ENCODE measurements at places on chromosomes 5 and 9. TPM values are rescaled to one million over a fixed set of nuclear protein-coding genes. Genes with fewer than 3 reads are reported as not detected.

Gene FOXE1
- not detected for total RNA-seq

Gene IFNE
- total RNA-seq = not detected

Gene KIAA0825
- 1.2 TPM for total RNA-seq

Gene OR13C9
- not detected for total RNA-seq

Gene SHB
- 20.7 TPM for total RNA-seq

Gene PPIC
- not detected for total RNA-seq

Gene OXCT1
- total RNA-seq = 48.4 TPM

Gene MRRF
- 35.0 TPM for total RNA-seq

- H3K4me1 ChIP-seq = no peaks in the 10 kb centered on the region
- no peak overlapping the region for H3K4me3 ChIP-seq
- H3K36me3 ChIP-seq = peaks cover under 1% of the 10 kb centered on the region
- H3K27ac ChIP-seq = no peak overlapping the region
- DNase-seq = no peak
- H3K27me3 ChIP-seq = no peaks in the 10 kb centered on the region
Observed at GRCh38 chr5:6592601-6593000, 40.2 kb downstream of the NSUN2 start.

GRCh38 chr5:1656271-1656975, 132.7 kb upstream of the LPCAT1 start:
- no peak overlapping the region for H3K27ac ChIP-seq
- H3K4me1 ChIP-seq = no peaks in the 10 kb centered on the region
- DNase-seq = no peak

DNA sequence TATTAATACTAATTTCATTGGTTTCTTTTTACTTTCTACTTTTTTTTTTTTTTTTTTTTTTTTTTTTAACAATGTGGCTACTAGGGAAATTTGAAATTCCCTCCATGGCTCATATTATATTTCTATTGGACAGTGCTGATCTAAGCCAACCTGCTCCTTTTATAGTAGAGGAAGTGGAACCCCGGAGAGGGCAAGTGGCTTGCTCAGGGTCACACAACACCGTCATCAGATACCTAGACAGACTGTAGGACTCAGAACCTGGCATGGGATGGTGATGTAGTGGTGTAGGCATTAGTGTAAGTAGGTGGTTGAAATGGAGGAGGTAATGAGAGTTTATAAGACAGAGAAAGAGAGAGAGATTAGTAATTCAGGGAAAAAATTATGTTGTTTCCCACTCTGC, 10.8 kb downstream of the ZNF618 start:
- no peak for DNase-seq
- H3K4me1 ChIP-seq = peaks cover 20% of the 10 kb centered on the region
- H3K36me3 ChIP-seq = peaks cover 16% of the 10 kb centered on the region
- H3K4me3 ChIP-seq = no peak overlapping the region
- H3K27ac ChIP-seq = no peak overlapping the region

DNA sequence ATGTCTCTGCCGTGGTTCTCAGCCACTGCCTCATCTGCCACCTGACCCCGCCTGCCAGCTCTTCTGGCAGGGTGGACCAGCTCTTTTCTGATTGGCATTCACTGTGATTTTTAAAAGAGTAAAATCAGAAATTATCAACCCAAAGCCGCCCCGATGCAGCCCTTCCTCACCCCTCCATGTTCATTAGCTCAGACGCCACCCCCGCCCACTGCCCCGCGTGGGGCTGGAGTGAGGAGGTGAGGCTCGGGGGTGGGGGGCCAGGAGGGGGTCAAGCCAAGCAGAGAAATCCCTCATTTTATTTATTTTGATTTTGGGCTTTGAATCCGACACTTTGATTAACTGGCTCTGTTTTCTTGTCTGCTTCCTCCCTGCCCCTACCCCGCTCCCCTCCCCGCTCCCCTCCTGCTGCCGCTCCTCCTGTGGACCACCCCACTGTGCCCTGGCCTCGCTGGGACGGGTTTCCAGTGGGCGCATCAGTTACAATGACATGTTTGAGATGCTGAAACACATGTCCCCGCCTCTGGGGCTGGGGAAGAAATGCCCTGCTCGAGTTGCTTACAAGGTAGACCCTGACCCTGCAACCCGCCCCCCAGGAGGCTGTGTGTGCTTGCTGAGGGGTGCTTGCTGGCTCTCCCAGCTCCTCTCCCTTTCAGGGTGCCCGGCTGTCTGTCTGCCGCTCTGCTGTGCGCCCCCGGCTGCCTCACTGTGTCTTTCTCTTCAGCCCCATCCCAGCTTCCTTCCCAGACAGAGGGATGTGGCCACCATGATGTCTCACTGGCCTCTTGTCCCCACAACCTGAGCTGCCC, 224.9 kb downstream of the CACNA1B start:
- H3K36me3 ChIP-seq = no peaks in the 10 kb centered on the region
- H3K27ac ChIP-seq = no peak overlapping the region
- no peak for DNase-seq
- H3K4me1 ChIP-seq = no peaks in the 10 kb centered on the region

GRCh38 chr5:96426831-96427230, 6.2 kb downstream of the PCSK1 start:
- no peaks in the 10 kb centered on the region for H3K36me3 ChIP-seq
- H3K27me3 ChIP-seq = no peaks in the 10 kb centered on the region
- H3K4me3 ChIP-seq = no peak overlapping the region
- peaks cover 8% of the 10 kb centered on the region for H3K4me1 ChIP-seq
- DNase-seq = no peak

DNA sequence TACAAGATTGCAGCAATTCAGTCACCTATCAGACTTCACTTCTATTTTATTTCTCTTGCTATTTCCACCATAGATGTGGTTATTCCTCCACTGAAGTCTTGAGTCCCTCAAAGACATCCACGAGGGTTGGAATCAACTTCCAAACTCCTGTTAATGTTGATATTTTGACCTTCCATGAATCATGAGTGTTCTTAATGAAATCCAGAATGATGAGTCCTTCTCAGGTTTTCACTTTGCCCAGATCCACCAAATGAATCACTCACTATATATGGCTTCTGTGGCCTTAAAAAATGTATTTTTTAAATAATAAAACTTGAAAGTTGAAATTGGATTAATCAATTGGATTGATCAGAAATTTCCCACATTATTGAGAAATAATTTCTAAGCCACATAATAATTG, 1821.0 kb downstream of the EFNA5 start:
- no peaks in the 10 kb centered on the region for H3K4me1 ChIP-seq
- H3K4me3 ChIP-seq = no peak overlapping the region
- H3K27ac ChIP-seq = no peak overlapping the region
- H3K27me3 ChIP-seq = no peaks in the 10 kb centered on the region
- H3K36me3 ChIP-seq = no peaks in the 10 kb centered on the region

DNA sequence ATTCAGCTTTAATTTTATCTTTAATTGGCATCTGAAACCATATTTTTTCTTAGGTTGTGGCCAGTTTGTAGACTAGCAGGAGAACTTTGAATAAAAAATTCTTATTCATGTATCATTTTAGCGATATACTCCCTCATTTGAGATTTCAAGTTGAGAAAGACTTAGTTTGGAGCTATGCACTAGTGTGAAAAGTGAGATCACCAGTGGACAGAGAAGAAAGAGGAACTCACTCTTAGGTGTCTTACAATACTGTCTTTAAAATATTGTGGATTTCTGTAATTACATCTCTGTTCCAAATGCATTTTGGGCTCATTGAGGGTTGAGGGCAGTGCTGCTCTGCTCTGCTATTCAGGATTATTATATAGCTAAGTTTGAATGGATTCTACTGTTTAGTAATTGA, 54.7 kb downstream of the NAA35 start:
- no peaks in the 10 kb centered on the region for H3K4me1 ChIP-seq
- no peak overlapping the region for H3K4me3 ChIP-seq
- no peaks in the 10 kb centered on the region for H3K27me3 ChIP-seq
- peaks cover 4% of the 10 kb centered on the region for H3K36me3 ChIP-seq
- no peak for DNase-seq
- no peak overlapping the region for H3K27ac ChIP-seq

- H3K27ac ChIP-seq = no peak overlapping the region
- no peaks in the 10 kb centered on the region for H3K4me1 ChIP-seq
- H3K27me3 ChIP-seq = no peaks in the 10 kb centered on the region
- H3K36me3 ChIP-seq = no peaks in the 10 kb centered on the region
- no peak for DNase-seq
Observed at GRCh38 chr9:82988488-82988887, 74.5 kb downstream of the RASEF start.

DNA sequence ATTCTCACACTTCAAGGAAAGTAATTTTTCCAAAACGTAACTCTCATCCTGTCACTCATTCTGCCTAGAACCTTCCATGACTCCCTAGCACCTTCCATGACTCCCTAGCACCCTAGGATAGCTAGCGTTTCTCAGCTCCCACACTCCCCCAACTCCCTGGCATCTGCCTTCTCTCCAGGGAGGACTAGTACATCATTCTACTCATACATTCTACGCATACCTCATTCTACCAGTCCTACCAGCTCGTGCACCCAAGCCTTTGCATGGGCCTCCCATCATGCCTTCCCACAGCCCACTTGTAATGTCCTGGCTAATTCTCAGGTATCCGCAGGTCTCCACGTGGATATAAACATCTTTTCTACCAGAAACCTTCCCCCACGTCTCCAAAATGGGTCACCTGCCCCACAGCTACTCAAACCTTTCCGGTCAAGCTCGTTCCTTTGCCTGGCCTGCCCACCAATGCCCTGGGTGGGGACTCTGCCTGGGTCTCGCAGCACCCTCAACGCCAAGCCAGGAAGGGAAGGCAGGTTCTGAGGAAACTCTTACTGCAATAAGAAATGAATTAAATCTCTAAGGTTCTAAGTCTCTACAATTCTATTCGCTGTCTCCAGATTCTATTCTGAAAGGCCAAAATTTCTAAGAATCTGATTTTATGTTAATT, 930 bp downstream of the ANKS6 start:
- DNase-seq = no peak
- H3K4me1 ChIP-seq = no peaks in the 10 kb centered on the region
- H3K27ac ChIP-seq = no peak overlapping the region

DNA sequence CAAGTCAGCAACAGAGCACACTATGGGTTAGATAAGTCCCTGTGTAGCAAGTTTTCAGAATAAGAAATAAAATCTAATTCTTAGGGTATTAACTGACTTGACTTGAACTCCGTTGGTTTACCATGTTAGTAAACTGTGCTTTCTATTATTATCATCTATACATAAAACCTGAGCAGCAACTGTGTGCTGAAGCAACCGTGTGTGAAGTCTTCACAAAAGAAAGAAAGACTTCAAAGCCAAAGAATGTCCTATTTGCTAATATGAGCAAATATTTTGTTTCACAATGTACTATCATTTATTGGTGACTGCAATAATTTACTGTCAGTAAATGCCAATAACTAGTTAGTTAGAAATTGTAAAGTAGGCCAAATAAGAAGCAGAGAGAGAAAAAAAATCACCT, 32.7 kb downstream of the ERAP1 start:
- no peak overlapping the region for H3K27ac ChIP-seq
- H3K36me3 ChIP-seq = peaks cover 30% of the 10 kb centered on the region
- no peak overlapping the region for H3K4me3 ChIP-seq
- H3K4me1 ChIP-seq = no peaks in the 10 kb centered on the region
- no peaks in the 10 kb centered on the region for H3K27me3 ChIP-seq

DNA sequence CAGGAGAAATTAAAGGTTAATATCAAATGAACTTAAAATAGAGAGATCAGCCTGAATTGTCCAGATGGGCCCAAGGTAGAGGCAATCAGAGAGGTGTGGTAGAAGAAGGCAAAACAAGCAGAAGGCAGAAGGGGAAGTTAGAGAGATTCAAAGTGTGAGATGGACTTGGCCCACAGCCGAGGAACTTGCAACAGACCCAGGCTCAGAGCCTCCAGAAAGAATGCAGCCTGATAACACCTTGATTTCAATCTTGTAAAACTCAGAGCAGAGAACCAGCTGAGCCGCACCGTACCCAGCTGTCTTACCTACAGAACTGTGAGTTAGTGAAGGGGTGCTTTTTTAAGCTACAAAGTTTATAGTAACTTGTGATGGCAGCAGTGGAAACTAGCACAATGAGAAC, 190.9 kb downstream of the RFK start:
- no peaks in the 10 kb centered on the region for H3K36me3 ChIP-seq
- no peaks in the 10 kb centered on the region for H3K4me1 ChIP-seq
- no peak for DNase-seq
- H3K27ac ChIP-seq = no peak overlapping the region
- peaks cover 9% of the 10 kb centered on the region for H3K27me3 ChIP-seq

GRCh38 chr5:36363101-36363500, 61.4 kb upstream of the RANBP3L start:
- no peak overlapping the region for H3K4me3 ChIP-seq
- no peak for DNase-seq
- H3K4me1 ChIP-seq = no peaks in the 10 kb centered on the region
- H3K36me3 ChIP-seq = no peaks in the 10 kb centered on the region

DNA sequence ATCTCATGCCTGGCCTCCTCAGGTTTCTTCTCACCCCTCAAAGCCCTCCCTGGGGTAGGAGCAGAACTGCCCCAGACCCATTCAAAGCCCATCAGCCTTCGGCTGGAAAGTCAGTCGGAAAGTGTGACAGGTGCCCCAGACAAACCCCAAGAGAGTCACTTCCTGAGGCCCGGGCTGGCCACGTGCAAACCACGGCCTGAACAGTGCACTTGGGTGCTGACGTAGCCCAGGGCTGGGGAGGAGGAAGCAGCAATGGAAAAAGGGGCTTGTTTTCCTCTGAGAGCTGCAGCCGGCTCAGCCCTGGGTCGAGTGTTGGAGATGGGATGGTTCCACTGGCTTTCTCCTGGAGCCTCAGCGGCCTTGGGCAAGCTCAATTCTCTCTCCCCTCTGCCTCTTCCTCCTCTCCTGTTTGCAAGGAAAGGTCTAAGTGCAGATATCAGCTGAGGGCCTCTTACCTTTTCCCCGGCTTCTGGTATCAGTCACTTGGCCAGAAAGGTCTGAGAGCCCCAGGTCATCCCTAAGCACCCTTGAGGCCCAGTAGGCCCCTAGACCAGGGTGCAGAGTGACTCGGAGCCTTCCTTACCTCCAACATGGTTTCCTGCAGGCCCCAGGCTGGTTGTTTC, 5.9 kb upstream of the EGR1 start:
- H3K27ac ChIP-seq = no peak overlapping the region
- H3K4me3 ChIP-seq = no peak overlapping the region
- H3K27me3 ChIP-seq = no peaks in the 10 kb centered on the region
- no peak for DNase-seq
- peaks cover 5% of the 10 kb centered on the region for H3K4me1 ChIP-seq

GRCh38 chr5:41856644-41857491, 13.4 kb downstream of the OXCT1 start:
- H3K4me1 ChIP-seq = no peaks in the 10 kb centered on the region
- H3K36me3 ChIP-seq = peaks cover 23% of the 10 kb centered on the region
- H3K4me3 ChIP-seq = no peak overlapping the region

- H3K36me3 ChIP-seq = no peaks in the 10 kb centered on the region
- DNase-seq = no peak
- peaks cover 91% of the 10 kb centered on the region for H3K27me3 ChIP-seq
Observed at GRCh38 chr5:148725675-148726074, 71.3 kb upstream of the HTR4 start.
